ENCODE measurements at places on chromosomes 11 and 22.

DNA sequence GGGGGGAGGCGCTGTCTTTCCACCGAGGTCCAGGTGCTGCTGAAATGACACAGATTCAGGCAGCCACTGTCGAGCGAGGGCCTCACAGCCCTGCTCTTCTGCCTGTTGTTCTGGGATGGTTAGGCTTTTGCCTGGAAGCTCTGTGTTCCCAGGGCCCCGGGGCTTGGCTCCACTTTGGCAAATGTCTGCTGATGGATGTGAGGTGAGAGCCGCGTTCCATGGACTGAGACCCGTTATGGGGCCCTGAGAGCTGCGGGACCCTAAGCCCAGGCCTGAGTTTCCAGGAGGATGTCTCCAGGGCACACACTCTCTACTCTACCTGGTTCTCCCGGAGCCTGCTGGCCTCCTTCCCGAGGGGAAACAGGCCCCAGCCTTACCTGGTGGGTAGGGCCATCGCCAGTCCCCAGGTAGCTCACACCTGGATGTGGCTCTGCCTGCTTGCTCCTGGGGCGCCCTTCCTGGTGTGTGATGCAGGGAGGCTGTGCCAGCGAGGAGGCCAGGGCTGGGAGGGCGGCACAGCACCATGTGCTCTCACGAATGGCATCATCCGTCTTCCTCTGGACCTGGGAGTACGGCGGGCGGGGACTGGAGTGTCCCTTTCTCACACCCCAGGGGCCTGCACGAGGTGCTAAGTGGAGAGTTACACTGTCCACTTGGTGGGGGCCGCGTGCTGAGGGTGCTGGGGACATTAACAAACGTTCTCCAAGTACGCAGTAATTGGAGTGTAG is 435.5 kb downstream of the TBC1D22A start:
- peak; percentile 88 for DNase-seq

- DNase-seq = no peak
These were observed 137.7 kb downstream of the WT1 start for GRCh38 chr11:32297611-32298011.

DNA sequence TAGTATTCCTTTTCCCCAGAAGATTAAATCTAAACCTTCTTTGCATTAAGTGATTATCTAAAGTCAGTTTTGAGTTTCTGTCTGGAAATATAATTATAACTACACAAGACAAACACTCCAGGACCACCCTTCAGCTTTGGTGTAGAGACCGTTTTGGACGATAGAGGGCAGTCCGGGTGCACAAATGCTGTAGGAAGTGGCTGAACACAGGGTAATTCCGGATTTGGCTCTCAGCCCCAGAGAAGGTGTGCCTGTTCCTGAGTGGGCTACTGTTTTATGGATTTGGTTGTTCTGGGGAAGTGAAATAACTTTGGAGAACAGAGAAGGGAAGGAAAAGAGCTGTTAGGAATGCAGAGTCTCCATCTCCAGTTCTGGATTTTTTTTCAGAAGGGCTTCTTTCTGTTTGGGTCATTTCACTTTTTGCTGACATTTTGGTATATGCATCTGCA is 14.8 kb downstream of the EXT2 start:
- DNase-seq = no peak

- no peak for DNase-seq
These were observed 363.5 kb downstream of the BUD13 start for GRCh38 chr11:116409238-116409637.

DNA sequence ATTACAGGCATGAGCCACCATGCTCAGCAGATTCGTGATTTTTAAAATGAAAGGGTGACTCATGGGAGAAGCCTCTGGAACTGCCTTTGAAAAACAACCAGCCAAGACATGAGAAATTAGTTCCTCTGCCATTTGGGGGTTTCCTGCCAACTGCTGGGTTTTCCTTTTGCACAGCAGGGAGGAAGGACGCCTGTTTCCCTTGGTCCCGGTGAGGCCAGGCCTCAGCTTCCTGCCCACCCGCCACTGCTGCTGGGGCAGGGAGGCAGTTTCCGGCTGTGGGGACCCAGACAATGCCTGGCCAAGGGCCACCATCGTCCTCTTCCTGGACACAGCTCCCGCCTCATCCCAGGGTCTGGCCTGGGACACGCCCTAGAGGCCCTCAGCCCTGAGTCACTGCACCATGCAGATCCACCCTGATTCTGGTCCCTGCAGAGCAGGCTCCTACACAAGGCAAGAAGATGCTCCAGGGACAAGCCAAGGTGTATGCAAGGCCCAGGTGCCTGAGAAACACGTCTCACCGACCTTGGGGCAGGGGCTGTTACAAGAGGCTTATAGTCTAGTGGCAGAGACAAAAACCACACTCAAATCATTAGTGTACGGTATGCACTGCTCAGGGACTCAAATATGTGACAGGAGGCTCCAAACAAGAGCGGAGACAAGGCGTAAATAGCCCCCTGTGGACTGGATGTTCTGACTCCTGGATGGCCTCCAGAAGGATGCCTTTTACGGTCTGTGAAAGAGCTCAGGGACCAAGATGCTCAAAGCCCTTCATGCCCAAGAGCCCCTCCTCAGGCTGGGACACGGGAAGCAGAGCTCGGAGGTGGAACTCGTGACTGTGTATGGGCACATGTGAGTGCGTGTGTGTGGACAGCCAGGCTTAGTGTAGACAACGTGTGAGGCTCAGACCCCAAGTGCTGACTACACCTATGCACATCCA is 10.0 kb downstream of the PPM1F start:
- DNase-seq = no peak

DNA sequence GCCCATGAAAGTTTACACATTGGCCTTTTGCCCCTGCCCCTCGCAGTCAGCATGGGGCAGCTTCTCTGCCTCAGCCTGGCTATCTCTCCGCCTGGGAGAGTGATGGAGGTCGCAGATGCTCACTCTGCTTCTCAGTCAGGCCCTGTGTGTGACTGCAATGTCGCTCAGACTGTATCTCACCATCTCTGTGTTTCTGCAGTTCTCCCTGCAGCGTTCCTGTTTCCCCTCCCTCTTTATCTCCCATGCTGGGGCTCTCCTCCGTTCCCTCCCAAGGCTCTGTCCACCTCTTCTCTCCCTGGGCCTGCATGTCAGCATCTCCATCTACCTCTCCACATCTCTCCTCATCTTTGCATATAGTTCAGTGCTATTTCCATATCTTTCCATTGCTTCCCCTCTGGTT is 38.1 kb downstream of the SLC22A12 start:
- no peak for DNase-seq

- DNase-seq = no peak
These were observed 1.8 kb upstream of the CHKB start for GRCh38 chr22:50584106-50585096.

DNA sequence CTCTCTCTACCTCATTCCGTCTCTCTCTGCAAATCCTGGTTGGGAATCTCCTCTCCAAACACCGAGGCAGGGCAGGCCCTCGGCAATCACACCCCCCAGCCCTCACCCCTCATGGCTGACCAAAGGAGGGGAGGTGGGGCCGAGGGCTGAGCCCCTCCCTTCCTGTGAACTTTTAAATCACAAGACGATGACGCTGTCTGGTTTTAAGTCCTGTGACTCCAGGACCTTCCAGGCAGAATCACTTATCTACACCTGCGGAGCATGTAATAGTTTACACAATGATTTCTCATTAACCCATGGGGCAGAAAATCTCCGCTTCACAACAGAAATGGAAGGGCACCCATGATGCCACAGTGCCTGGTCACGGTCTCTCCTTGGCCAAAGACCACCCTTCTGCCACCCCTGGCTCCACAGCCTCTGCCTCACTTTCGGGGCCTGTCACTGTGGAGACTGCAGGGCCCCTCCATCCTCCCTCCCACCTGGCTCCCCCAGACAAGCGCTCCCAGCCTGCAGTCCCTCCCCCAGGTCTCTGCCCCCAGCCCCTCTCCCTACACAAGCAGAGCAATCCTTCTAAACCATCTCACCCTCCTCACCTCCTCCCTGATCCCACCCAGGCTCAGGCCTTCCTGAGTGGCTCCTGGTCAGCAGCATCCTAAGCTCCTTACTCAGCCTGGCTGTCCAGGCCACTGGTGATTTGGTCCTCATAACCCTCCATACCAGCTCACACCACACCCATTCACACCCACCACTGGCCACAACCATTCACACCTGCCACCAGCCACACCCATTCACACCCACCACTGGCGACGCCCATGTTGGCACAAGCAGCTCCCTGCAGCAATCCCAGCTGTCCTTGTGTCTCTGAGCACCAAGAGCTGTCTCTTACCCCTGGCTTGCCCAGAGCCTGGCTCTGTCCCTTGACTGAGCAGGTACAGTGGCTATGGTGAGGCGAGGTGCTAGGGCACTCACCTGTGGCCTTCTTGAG is 30.7 kb upstream of the ARFGAP3 start:
- DNase-seq = no peak

- DNase-seq = peak; percentile 31
These were observed 36.1 kb downstream of the NEU3 start for GRCh38 chr11:75024764-75025211.

GRCh38 chr11:75351791-75352587 is 528 bp upstream of the ARRB1 start:
- DNase-seq = no peak

- no peak for DNase-seq
These were observed 88.4 kb downstream of the UBASH3B start for GRCh38 chr11:122743949-122744348.

GRCh38 chr22:45071618-45072017 is 61.8 kb upstream of the PHF21B start:
- no peak for DNase-seq

GRCh38 chr22:39206491-39206890 is 38.3 kb downstream of the PDGFB start:
- no peak for DNase-seq

- DNase-seq = no peak
These were observed at the start of gene IFITM1 for GRCh38 chr11:313787-314553. TSS of gene IFITM1 (plus strand) at chr11:314040. CDS start at chr11:314171, 131 bp downstream.

DNA sequence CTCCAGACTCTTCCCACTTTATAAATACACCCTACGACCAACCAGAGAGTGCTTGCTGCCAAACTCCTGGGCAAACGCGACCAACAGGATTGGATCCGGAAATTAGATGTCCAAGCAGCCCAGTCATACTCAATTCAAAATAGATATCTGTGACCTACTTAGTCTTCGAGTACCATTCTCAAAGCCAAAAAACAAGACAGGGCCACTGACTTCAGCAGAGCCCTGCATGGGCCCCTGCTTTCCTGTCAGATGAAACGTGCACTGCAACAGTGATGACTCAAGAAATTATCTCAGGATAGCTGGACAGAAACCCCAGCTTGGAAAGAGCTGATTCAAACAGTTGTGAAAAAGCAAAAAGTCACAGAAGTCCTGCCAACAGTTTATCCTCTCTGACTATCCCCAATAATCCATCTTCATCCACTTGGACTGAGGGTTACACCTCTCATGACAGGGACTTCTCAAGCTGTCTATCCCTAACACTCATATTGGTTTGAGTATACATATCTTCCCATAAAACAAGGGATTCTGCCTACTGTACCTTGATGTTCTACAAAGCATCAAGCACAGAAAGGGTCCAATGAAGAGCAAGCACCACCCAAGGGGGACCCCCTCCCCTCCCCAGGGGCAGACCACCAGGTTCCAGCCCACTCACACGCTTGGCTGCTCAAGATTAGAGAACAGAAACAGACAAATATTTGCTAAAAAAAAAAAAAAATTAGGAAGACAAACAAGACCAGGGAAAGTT is 17.4 kb downstream of the SMCO4 start:
- no peak for DNase-seq

DNA sequence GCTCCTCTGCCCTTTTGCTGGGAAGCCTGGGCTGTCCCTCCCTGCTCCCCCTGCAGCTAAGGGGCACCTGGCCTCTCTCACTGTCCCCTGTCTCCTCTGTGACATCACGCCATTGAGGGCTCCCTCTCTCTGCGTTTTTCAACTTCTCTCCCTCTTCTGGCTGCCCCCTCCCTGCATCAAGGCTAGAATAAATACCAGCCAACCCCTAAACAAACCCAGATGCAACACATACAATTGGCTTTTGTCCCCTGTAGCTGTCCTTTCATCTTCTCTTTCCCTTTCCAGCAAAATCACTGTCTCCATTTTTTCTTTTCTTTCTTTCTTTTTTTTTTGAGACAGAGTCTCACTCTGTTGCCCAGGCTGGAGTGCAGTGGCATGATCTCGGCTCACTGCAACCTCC is 3.3 kb upstream of the MIEF1 start:
- DNase-seq = no peak

- DNase-seq = no peak
These were observed 37.3 kb downstream of the C11orf96 start for GRCh38 chr11:43979571-43980219.

DNA sequence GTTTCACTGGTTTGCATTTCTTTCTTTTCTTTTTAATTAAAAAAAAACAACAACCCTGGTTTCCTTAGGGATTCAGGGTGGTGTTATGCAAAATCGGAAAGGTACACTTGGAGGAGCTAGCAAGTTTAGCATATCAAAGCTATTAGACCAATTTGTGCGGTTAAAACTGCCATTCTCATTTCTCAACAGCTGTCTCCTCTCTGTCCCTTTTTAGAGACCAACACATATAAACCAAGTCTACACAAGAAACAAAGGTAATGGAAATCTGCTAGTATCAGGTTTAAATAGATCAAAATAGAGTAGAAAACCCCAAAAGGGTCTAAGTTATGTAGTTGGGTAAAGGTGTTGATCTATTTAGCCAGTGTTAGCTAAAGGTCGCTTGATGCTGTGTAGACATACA is 1.7 kb upstream of the SESN3 start:
- DNase-seq = no peak

- no peak for DNase-seq
These were observed 5.9 kb upstream of the HEPACAM start for GRCh38 chr11:124941703-124942102.

DNA sequence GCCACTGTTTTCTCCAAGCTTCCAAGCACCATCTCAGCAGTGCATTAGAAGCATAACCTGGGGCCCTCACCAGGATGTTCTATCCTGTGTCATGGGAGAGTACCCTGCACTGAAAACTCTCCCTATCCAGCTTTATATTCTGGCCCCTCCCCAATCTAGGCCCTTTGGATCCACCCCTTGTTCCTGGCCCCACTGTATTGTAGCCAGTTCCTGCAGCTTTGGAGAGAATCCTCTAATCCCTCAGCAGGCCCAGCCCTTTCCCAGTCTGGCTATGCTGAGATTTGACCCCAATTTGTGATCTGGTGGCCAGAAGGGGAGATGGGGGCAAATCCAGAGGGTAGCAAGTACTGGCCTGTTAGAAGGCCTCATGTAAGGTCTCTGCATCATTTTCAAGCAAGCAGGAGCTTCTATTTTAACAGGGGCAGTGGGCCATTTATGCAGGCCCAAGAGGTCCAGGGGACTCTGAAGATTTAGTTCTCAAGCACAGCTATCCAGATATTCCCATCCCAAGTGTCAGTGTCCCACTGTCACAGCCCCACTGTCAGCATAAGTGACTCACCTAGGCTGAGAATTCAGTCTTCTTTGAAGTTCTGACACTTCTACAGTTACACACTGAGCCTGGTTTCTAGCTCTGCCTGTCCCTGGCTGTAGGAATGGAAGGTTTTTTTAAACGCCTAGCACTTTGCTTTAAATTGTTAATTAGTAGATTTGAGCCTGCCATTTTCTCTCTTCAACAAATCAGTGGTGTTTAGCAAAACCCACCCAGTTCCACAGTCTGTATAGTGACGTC is 589.5 kb upstream of the CADM1 start:
- no peak for DNase-seq

GRCh38 chr22:30876221-30876751 is 92.3 kb downstream of the MORC2 start:
- DNase-seq = no peak

GRCh38 chr11:6225024-6225423 is 9.4 kb downstream of the FHIP1B start:
- DNase-seq = no peak

GRCh38 chr11:17098658-17099057 is 21.2 kb upstream of the RPS13 start:
- DNase-seq = no peak

GRCh38 chr22:32897400-32897799 is 95.9 kb downstream of the TIMP3 start:
- no peak for DNase-seq
